ENCODE measurements at places on chromosomes 6 and 20.

DNA sequence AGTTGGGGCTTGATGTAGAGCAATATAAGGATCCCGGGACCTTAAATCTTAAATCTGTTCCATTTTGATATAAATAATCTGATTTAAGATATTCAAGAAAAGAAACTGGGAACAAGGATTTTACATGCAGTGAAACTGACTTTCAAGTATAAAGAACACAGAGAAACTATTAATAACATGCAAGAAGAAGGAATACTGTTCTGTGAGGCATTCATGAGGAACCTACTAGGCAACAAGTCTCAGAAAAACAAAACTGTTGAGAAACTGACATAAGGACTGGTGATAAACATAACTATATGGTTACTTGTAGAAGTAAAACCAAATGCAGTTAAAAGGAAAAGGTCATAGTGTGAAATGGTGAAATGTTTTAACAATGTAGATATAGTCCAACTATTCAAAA, 15.8 kb downstream of the HDDC2 start:
- H3K27me3 ChIP-seq = no peaks in the 10 kb centered on the region
- H3K27ac ChIP-seq = no peak overlapping the region
- peaks cover 82% of the 10 kb centered on the region for H3K36me3 ChIP-seq
- no peak for DNase-seq
- H3K4me1 ChIP-seq = no peaks in the 10 kb centered on the region

GRCh38 chr6:168130168-168130696, 51.2 kb upstream of the FRMD1 start:
- no peak overlapping the region for H3K4me3 ChIP-seq
- H3K4me1 ChIP-seq = no peaks in the 10 kb centered on the region
- no peak for DNase-seq
- H3K27me3 ChIP-seq = peaks cover 50% of the 10 kb centered on the region
- no peaks in the 10 kb centered on the region for H3K36me3 ChIP-seq

DNA sequence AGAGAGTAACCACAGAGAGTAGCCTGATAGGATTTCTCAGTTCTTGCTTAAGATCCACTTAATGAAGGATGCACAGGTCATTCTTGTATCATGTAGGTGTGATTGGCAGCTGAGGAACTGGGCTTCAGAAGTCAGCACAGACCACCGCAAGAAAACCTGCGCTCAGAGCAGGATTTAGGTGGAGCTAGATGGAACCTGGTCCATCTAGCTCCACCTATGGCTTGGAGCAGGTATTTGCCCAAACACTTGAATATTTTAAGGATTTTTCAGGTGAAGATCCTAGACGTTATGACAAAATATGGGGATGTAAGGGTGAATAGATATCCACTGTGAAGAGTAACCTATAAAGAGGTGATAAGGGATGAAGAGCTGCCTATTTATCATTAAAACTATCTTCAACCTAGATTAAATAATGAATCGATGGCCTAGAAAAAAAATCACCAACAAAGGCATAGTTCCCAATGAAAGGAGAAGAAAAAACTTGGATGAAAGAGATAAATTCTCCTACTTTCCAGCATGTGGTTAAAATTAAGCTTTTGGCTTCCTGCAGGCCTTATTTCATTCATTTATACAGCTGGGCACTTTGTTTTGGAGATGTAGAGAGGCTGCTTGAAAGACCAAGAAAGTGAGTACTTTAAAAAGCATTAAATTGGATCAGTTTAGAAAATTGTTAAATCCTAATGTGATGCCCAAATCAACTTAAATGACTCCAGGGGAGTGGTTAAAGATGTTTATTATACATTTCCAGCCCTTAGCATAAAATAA, 778.4 kb upstream of the GJE1 start:
- no peaks in the 10 kb centered on the region for H3K27me3 ChIP-seq
- DNase-seq = no peak
- no peaks in the 10 kb centered on the region for H3K36me3 ChIP-seq
- no peak overlapping the region for H3K4me3 ChIP-seq

- no peak overlapping the region for H3K27ac ChIP-seq
- no peaks in the 10 kb centered on the region for H3K27me3 ChIP-seq
- no peaks in the 10 kb centered on the region for H3K36me3 ChIP-seq
- H3K4me3 ChIP-seq = no peak overlapping the region
- no peaks in the 10 kb centered on the region for H3K4me1 ChIP-seq
Observed at GRCh38 chr6:105786890-105787655, 299.1 kb upstream of the PRDM1 start.
